EH (cell line): ENCODE measurements at places on chromosomes 2 and 18.

- no peak for DNase-seq
These were observed 321.0 kb upstream of the THSD7B start for GRCh38 chr2:136444323-136444722.

DNA sequence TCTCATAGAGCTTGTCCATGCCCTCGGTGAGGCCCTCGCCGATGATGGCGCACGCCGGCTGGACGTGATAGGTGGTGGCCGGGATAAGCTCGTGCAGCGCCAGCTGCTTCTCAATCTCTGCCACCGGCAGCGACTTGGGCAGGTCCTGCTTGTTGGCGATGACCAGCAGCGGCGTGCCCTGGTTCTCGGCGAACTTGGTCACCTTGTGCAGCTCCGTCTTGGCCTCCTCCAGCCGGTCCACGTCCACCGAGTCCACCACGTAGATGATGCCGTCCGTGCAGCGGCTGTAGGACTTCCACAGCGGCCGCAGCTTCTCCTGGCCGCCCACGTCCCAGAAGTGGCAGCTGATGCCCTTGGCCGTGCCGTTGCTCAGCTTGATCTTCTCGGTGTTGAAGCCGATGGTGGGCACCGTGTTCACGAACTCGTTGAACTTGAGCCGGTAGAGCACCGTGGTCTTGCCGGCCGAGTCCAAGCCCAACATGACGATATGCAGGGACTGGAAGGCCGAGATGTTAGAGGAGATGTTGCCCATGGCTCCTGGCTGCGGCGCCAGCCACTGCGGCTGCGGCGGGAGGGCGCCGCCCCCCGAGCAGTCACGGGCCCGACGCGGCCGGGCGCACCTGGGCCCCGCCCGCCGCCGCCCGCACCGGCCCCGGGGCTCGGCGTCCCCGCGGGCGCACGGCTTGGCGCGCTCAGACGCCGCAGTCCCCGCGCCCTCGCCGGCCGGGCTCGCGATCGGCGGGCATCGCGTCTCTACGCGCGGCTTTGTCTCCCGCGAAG lies 636 bp downstream of the ARL4C start:
- peak; percentile 39 for DNase-seq

- DNase-seq, result no peak
These were observed 1.6 kb downstream of the DLGAP1 start for GRCh38 chr18:4453567-4453873.

DNA sequence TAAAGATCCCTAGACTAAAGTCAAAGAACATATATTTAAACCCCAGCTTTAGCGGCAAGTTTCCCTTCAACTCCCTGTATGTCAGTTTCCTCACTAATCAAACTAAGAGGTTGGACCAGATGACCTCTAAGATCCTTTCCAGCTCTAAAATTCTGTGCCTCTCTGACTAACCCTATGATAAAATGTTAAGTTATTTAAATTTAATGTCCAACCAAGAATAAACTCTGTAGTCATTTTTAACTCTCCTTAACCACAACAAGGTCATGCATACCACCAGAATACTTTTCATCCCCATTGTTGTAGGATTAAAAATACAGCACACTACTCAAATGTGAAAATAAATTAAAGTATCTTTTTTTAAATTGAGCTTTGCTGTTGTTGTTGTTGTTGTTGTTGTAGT lies 5.2 kb upstream of the PDE1A start:
- DNase-seq, result peak; percentile 45

GRCh38 chr18:25099895-25100294 lies 252.1 kb downstream of the ZNF521 start:
- DNase-seq, result peak; percentile 53

- DNase-seq, result no peak
These were observed 69.8 kb downstream of the DHRS9 start for GRCh38 chr2:169139145-169139544.

- no peak for DNase-seq
These were observed 513.9 kb upstream of the MEX3C start for GRCh38 chr18:51711298-51711889.
